ENCODE measurements at places on chromosomes 2 and 18.

DNA sequence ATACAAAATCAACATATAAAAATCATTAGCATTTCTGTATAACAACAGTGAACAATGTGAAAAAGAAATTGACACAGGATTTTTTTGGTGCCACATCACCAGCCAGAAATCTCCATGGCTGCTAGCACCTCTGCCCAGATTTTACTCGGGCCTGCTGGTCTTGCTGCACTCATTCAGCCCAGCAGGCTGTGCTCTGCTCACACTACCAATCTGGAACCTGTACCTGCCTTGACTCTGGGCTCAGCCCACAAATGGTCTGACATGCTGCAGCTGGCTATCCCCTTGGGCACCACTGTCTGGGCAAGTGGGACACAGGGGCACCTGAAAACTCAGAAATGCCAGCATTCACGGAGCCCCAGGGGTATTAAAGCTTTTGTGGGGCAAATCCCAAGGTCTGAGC, 392.5 kb upstream of the NRXN1 start:
- no peak for DNase-seq

DNA sequence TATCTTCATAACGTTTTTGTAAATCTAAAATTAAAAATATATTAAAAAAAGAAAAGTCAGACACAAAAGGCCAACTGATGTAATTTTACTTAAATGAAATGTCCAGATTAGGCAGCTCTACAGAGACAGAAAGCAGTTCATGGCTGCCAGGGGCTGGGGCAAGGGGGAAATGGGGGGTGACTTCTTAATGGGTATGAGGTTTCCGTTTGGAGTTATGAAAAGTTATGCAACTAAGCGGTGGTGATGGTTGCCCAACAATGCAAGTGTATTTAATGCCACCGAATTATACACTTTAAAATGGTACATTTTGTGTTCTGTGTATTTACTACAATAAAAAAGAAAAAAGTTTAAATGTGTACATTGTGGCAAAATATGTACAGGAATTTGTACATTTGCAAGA, 70.2 kb upstream of the TEX51 start:
- no peak for DNase-seq

DNA sequence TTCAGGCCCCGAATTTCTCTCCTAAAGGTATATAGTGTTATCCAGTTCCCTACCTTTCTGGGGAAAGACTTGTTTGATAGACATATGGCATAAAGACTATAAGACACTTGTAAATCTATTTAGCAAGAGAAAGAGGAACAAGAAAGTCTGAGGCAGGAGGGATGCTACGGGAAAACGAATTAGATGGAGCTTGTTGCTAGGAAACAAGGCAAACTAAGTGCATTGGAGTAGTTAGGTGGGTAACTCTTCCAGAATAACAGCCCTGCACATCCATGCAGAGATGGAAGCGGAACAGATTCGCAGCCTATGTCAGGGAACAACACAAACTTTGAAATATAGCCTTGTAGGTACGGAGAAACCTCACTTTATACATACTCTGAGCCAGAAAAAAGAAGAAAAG, 810.3 kb upstream of the CRIM1 start:
- no peak for DNase-seq

GRCh38 chr2:47389692-47390091, 13.3 kb upstream of the MSH2 start:
- no peak for DNase-seq

DNA sequence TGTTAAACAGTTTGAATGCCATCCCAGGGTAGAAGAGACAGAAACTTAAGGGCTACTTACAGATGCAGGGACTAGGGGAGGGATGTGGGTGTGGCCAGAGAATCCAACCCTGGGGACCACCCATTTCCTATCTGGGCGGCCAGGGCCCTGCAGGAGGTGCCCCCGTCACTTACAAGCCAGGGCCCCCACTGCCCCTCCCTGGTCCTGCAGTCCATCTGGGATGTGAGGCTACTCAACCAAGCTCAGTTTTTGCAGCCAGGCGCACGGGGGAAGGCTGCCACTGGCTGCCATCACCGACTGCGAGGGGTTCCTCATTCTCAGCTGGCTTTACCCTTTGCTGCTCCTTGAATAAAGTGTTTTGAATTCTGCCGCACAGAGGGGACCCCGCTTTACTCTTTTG, 42.1 kb downstream of the RRM2 start:
- DNase-seq: no peak

DNA sequence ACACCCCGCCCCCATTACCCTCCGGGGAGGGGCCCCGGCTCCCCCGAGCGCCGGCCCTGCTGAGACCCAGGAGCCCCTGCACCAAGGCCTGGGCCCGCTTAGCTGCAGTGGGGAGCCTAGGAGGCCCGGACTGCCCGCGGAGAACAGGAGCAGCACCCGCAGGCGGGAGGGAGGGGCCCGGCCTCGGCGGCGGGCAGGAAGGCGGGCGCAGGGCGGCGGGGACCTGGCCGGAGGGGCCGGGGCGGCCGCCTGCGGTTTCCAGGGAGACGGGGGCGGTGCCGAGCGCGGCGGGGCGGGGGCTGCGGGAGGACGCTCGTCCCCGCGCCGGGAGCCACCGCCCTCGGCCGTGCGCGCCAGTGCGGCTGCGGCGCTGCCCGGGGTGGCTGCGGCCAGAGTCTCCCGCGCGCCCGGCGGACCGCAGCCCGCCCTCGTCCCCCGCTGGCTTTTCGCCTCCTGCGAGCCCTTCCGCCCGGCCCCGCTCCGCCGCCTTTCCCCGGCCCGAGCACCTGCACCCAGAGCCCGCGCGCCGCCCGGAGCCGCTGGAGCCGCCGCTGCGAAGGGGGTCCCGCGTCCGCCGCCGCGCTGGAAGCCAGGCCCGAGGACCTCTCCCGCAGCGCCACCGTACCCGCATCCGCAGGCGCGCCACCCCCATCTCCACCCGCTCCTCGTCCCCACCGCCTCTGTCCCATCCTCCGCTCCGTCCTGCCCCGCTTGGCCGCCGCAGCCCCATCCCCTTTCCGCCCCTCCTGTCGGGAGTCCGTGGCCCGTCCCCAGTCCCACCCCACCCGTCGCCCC, 17.2 kb downstream of the GPC1 start:
- DNase-seq: no peak

DNA sequence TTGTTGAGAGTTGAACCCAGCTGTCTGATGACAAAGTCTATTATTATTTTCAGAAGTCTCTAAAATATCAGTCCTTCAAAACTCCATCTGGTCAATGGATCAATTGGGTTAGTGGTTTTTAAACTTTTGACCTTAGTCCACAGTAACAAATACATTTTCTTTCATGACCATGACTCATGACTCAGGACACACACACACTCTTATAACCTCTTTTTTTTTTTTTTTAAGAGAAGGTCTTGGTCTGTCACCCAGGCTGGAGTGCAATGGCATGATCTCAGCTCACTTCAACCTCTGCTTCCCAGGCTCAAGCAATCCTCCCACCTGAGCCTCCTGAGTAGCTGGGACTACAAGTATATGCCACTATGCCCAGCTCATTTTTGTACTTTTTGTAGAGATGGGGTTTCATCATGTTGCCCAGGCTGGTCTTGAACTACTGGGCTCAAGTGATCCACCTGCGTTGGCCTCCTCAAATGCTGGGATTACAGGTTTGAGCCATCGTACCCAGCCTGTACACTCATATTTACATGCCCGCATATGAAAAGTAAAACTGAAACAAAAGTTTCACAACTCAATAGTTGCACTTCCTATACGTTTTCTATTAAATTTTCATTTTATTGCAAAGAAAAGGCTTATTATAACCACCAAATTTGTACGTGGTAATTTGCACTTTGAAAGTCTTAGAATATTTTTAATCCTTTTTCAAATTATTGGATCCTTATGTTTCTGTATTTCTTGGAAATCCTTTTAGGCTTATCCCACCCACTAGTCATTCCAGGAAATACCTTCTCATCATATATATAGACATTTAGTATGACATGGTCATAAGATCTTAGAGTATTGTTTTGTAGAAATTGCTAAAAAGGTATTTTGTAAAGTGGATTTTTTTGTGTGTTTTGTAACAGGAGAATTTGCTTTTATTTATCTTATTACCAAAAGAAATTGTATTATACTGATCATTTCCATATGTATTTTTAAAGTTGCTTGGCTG, 199.0 kb downstream of the LPIN1 start:
- DNase-seq: no peak

DNA sequence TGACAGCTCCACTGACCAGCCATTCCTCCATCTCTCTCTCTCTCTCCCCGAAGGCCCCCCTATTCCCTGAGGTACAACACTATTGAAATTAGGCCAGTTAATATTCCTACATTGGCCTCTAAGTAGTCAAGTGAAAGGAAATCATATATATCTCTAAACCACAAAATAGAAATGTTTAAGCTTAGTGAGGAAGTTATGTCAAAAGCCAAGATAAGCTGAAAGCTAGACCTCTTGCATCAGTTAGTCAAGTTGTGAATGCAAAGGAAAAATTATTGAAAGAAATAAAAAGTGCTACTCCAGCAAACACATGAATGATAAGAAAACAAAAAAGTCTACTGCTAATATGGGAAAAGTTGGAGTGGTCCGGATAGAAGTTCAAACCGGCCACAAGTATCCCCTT, 301.3 kb upstream of the RBMS1 start:
- no peak for DNase-seq

DNA sequence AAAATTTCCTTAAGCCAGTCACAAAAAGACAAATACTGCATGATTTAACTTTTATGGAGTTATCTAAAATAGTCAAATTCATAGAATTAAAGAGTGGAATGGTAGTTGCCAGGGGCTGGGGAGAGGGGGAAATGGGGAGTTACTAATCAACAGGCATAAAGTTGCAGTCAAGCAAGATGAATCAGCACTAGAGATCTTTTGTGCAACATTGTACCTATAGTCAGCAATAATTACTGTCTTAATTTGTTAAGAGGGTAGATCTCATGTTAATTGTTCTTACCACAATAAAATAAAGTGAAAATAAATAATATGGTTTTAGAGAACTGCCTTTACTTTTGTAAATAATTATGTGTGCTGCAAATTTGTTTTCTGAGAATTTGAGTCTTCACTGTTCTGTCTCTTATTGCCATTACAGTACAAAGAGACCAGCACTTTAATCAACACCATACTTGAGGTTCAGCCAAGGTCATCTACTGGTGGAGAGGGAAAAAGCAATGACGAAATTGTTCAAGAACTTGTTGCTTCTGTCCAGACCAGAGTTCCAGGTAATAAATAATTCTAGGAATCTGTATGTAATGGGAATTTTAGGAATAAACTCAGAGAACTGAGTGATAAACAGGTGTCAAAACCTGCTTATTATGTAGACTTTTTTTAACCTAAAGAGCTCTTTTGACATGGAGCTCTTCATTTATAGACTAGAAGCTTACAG, 75.5 kb downstream of the TRABD2A start:
- no peak for DNase-seq

GRCh38 chr2:191977754-191978153, 130.9 kb upstream of the CAVIN2 start:
- DNase-seq: no peak

GRCh38 chr2:232802091-232802490, 25.7 kb upstream of the KCNJ13 start:
- no peak for DNase-seq

GRCh38 chr2:95760806-95761525, 169.2 kb downstream of the TRIM43 start:
- no peak for DNase-seq

DNA sequence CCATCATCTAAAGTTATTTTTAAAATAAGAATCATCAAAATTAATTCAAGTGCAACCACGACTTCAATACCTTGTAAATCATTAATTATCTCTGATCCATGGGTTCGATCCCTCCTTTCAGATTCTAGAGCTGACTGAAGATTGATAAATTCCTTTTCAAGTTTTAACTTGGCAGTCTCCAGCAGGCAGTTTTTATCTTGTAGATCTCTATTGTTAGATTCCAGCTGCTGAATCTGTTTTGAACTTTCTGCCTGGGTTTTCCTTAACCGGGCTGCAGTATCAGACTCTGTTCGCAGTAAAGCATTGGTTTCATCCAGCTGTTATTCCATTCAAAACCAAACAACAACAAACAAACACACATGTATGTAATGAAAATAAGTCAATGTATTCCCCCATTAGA, 59.5 kb downstream of the SLC66A3 start:
- DNase-seq: no peak

DNA sequence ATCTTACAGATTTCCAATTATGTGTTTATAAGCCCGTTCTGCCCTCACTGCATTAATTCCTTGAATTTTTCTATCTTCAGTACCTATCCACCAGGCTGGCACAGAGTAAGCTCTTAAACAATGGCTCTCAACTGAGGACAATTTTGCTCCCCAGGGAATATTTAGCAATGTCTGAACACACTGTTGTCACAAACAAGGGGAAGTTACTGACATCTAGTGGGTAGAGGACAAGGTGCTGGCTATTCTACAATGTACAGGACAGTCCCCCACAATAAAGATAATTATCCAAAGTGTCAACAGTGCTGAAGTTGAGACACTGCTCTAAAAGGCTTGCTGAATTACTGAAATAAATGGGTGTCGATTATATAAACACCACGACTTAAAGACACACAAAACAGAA, 5.0 kb downstream of the NDUFS1 start:
- DNase-seq: no peak
